Natural killer cell (primary cell): ENCODE measurements at places on chromosomes 11 and 22.

DNA sequence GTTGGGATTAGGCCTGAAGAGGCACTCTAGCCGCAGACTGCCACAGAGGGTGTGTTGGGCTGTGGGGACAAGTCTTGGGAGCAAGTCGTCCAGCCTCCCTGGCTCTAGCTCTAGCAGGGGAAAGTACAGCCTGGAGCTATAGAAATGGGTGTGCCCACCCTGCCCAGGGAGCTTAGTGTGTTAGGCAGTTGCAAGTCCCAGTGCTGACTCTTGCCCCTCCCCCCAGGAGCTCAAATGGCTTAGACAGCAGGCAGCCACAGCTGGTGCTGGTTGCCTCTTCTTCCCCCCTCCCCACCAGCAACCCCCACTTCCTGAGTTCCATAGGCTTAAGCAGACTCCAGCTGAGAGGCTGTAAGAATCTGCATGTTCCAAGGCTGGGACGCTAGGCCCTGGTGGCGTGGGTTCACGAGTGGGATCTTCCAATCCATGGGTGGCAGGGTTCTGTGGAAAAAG lies 61.2 kb downstream of the GUCY1A2 start:
- no peak for DNase-seq

GRCh38 chr11:62008193-62008592 lies 40.8 kb upstream of the FTH1 start:
- DNase-seq: no peak

- no peak for DNase-seq
Observed at GRCh38 chr11:77347948-77348347, 46.5 kb upstream of the GDPD4 start.

DNA sequence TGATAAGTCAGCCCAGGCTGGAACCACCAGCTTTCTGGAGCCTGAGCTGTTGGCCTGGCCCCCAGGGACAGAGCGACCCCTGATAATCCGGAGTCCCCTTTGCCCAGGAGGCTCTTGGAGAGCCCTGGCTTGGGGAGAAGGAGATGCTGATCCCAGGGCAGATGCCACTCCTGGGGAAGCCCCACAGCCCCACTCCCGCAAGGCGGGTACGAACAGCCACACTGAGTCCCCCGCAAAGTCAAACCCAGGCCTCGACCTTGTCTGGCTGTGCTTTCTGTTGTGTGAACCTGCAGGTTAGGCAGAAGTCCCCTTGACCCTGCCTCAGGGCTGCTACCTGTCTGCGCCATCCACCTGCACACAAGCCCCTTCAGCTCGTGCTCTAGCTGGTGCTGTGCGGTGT lies 108.0 kb downstream of the KCNQ1OT1 start:
- peak; percentile 13 for DNase-seq

- no peak for DNase-seq
Observed at GRCh38 chr11:2104524-2105440, 34.4 kb downstream of the IGF2 start.

GRCh38 chr22:47826016-47826415 lies 1063.6 kb downstream of the TBC1D22A start:
- DNase-seq: no peak

DNA sequence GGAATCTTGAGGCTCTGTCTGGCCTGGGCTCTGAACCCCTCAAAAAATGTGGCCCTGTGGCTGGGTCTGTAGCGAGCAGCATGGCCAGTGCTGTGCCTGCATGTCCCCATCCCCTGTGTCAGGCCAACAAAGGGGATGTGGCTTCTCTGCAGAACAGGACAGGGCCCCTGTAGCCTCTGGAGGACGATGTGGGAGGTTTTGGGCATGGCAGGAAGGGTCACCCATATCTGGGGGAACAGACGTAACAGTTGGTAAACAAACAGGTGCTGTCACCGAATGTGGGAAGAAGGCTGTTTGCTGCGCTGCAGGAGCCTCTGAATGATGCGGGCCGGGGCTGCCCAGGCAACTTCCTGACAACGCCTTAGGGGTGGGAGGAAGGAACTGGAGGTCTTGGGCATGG lies 35.0 kb downstream of the LRP5 start:
- DNase-seq: no peak

GRCh38 chr11:132427611-132428010 lies 1057.2 kb downstream of the NTM start:
- no peak for DNase-seq

- DNase-seq: no peak
Observed at GRCh38 chr11:2574553-2575535, 125.0 kb downstream of the KCNQ1OT1 start.

GRCh38 chr11:36280531-36280930 lies 8.7 kb downstream of the COMMD9 start:
- no peak for DNase-seq

DNA sequence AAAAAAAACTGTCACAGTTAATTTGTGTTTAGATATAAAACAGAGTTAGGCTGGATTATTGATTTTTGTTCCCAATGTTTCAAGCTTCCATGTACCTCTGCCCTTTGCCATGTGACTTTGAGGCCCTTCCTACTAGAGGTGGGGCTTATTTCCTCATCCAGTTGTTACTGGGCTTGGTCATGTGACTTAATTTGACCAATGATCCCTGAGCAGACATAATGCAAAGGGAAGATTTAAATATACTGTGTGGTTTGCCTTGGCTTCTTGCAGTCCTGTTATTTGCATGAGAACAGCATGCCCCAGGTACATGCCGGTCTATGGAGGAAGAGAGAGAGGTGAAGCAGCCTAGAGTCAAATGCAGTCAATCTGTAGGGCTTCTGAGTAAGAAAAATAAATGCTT lies 347.0 kb downstream of the MIAT start:
- DNase-seq: no peak

DNA sequence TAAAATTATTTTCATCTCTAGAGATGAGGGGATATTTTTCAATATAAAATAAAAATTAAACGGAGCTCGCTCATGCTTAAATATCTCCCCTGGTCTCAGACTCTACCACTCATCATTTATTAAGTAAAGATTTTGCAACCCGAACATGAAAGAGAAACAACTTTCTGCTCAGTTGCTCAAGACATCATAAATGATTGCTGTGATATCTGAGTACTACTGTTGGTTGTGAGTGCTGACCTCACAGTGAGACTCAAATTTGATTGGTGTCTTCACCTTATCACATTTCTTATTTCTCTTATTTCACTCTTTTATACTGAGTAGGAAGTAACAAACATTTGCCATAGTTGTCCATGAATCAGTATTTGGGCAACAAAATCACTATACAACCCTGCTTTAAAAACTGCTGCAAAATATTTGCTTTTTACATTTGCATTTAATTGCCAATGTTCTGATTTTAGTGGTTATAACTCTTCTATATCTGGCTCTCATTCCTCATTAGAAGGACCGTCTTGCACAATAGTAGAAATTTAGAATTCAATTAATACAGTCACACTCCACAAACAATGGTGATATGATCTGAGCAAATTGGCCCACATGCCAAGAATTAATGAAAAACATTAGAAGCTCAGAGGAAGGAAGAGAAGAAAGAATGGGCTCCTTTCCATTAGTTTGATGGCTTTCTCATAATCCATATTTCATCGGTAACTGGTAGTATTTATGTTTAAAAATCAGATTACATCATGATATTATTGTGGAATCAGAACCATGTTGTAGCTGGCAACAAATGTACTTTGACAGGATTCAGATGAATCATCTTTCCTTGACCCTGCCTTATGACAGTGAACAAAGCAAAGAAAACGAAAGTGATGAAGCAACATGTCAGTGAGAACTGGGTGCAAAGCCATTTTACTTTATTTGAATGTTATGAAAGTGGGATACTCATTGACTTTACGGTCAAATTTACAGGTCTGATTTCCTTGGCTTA lies 973.6 kb upstream of the TENM4 start:
- no peak for DNase-seq

DNA sequence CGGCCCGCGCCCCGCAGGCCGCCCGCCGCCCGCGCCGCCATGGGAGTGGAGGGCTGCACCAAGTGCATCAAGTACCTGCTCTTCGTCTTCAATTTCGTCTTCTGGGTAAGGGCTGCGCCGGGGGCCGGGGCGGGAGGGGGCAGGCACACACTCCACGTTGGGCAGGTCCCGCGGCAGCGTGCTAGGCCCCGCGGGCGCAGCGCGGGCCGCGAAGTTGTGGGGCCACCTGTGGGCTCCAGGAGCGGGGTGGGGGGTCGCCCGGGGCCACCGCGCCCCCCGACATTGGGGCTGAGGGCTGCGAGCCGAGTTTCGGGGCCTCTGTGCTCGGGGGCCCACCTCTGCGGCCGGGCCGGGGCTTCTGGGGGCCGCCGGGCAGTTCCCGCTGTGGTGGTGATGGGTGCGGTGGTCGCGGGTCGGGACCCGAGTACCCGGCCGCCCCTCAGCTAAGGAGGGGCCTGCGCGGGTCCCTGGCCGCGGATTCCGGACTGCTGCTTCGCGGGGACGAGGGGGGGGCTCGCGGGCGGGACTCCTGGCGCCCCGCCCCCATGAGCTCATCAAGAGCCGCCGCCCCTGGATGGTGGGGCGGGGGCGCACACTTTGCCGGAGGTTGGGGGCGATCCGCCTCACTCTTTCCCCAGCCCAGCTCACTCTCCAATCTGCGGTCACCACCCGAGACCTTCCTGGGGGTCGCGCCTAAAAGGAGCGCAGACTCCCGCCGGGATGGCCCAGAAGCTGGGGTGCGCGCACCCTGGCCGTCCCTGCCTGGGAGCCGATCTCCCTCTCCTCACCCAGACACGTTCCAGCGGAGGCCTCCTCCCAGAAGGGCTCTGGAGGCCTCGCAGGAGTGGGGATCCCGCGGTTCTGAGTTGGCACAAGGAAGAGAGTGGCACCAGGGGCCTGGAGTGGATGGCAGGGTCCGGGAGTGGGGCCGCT lies 667 bp downstream of the CD81 start:
- no peak for DNase-seq

DNA sequence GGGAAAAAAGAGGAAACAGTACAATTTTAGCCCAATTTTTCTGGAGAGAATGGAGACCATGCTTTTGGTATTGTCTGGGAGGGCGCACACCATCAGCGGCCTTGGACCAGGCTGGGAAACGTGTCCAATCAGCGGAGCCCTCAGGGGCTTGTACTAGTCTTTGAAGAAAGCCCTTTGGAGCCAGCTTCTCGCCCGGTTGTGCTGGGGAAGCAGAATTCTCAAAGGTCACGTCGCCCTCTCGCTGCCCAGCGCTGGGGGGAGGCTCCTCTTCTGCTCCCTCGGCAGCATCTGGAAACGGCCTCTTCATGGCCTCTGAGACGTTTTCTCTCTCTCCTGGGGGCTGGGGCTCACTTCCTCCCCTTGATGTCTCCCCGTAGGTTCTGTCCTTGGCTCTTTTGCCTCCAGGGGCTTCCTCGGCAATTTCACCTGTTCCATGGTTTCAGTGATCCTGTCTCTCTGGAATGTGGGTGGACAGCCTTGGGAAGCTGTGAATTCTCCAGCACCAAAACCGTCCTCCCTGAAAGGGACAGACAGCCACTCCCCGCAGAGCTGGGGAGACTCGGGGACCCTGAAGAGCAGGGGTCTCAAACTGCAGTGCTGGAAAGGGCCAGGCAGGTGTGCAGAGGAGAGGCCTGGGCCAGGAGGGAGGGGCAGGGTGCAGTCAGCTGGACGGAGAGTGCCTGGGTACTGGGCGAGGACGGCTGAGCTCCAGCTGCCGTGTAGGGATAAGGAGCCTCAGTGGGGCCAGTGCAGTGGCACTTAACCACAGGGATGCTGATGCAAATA lies 80.2 kb downstream of the RPS6KA4 start:
- no peak for DNase-seq

DNA sequence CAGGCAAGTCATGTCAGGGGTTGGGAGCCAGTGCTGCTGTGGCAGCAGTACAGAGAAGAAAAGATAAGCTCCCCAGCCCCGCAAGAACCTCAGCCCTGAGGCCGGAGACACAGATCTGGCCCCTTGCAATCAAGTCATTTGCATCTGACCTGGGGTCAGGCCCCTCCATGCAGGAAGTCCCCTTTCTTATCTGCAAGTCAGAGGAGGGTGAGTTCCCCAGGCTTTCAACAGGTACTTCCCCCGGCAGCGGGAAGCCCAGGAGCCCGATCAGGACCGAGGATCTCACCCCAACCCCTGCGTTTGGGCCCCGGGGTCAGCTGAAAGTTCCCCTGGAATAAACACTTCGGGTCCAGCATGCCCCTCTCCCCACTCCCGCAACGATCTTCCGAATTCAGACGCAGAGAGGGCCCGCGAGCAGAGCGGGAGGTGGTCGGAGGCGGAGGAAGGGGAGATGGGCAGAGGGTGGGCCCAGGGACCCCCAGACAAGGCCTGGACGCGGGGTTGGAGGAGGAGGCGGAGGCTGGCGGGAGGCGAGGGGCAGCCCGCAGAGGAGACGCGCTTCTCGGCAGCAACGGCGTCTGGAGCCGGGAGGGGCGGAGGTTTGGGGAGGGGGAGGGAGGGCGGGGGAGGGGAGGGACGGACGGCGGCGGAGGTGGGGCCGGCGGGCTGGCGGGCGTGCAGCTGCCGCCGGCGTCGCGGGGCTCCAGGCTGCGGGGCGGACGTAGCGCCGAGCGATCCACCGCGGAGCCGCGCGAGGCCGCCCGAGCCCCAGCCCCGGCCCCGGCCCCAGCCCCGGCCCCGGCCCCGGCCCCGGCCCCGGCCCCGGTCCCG lies at the start of gene TSPAN18:
TSPAN18 (plus strand) TSS at position 680 of the 831 bp plus-strand sequence. CDS start 179,455 bp downstream, outside the sequence.
- no peak for DNase-seq

- DNase-seq: peak; percentile 16
Observed at GRCh38 chr11:129278586-129279319, 86.6 kb upstream of the ARHGAP32 start.

DNA sequence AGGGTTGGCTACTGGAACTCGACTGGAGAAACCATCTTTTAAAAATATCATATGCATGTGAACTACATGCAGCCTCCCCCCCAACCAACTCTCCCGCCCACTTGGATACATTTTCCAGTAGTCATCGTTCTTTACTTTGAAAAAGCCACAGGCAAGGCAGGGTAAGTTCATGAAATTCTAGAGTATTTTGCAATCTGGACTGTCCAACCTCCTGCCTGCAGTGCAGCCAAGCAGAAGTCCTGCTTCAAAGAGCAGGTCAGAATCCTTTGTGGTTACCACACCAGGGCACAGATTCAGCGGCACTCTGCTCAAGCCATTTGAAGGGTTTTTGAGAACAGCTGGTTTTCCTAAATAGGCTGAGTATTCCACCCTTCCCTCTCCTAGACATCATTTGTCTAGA lies 12.1 kb downstream of the ELF5 start:
- DNase-seq: no peak

DNA sequence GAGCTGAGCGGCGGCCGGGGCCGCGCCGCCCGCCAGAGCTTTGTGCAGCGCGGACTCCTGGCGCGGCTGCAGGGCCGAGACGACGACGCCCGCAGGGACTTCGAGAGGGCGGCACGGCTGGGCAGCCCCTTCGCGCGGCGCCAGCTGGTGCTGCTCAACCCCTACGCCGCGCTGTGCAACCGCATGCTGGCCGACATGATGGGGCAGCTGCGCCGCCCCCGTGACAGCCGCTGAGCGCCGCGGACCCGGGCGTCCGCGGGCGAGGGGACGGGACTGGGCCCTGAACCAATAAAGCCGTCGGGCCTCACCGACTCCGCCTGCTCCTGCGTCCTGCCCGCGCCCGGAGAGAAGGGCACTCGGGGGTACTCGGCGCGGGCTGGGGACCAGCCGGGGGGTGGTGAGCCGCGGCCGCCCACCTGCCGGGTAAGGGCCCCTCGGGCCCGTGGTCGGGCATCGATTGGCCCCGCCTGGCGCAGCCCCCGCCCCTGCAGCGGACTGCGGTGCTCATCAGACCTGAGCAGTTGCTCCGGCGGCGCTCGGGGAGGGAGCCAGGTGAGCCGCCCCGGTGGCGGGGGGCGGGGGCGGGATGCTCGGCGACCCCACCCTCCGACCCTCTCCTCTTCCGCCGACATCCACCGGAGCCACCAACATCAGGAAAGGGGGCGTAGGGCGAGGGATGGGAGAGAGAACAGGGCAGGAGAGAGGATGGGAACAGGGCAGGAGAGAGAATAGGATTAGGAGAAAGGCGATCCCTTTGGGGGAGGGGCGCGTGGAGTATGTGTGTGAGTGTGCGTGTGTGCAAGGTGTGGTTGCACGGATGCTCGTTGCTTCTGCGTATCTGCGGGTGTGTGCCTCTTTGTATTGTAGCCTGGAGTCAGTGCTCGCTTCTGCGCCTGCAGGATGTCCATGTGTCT lies at the start of gene TMEM25:
TMEM25 (plus strand) TSS at position 510 of the 914 bp plus-strand sequence. CDS start 610 bp downstream, outside the sequence.
- peak; percentile 50 for DNase-seq
